Right cardiac atrium (tissue), 5 donors: ENCODE measurements at places on chromosomes 3 and 15.
A peak's percentile ranks its signal among the peaks of the same experiment; 100 is the strongest.

DNA sequence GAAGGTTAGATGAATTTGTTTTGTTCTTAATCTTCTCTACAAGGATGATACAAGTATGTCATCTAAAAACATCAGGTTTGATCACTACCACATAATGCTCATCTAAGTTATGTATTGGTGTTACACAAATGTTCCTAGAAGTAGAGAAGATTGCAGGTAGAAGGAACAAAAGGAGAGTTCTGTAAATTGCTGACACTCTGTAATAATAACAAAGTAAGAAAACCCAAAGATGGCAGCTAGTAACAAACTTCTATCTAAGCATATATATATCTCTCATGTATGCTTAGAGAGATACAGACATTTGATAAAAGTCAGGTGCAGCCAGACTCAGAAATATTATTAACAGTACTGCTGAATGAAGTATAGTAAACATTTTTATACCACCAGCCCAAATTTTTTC, 20.2 kb upstream of the CFAP44 start:
- DNase-seq: no peak

GRCh38 chr15:52658955-52659354, 20.2 kb downstream of the ATOSA start:
- DNase-seq: no peak

- DNase-seq: no peak
Observed at GRCh38 chr3:184740509-184741258, 28.8 kb upstream of the MAGEF1 start.

- no peak for DNase-seq
Observed at GRCh38 chr15:94306700-94307650, 75.6 kb downstream of the MCTP2 start.

- DNase-seq: peak; percentile 95
Observed at GRCh38 chr15:39580485-39581241, at the start of gene THBS1. THBS1 (plus strand) TSS chr15:39581079; CDS start chr15:39581858, 779 bp downstream.

- no peak for DNase-seq
Observed at GRCh38 chr3:66014056-66014455, 24.7 kb downstream of the MAGI1 start.

DNA sequence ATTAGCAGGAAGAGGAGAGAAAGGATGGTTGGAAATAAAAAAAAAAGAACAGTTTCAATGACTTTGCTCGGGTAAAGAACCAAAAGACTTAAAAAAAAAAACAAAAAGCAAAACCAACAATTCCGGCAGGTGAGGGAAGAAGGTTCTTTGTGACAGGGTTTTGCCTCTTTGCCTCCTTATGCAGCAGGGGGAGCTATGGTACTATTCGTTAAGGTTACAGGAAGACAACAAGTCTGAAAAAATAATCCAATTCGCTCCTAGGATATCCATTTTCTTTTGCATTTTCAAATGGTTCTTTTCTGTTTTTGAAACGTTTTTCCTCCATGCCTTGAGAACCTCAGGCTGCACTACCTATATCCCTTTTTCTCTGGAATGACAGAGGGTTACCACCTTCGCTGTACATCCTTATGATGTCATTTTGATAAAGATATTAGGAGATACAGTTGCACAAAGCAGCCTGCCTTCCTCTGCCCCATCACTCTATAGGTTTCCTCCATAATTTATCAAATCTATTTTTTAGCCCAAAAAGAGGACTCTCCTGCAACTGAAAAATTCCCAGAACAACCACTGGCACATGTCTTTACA, 55.0 kb downstream of the CFAP20DC start:
- DNase-seq: no peak
